ENCODE measurements at places on chromosomes 12 and 14.

- no peak for DNase-seq
These were observed 190.2 kb upstream of the CAND1 start for GRCh38 chr12:67078957-67079356.

DNA sequence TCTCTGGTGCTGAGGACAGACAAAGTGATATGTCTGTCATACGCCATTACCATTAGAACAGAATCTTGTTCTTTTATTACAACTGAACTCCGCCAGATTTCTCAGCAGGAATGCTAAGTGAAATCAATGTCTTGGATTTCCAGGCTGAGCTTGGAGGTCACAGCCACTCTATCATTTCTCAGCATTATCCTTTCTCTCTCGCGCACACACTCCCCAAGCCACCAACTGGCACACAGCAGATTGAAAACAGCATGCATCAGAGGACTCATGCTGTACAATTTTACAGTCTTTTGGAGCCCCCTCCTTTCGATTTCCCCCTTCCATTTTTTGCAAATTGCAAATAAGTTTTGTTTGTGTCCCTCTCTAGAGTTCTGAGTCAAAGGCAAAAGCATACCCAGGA, 348.6 kb downstream of the SOX5 start:
- no peak for DNase-seq

GRCh38 chr12:95326445-95326844, 108.8 kb downstream of the VEZT start:
- DNase-seq: no peak

- DNase-seq: no peak
These were observed 363.2 kb downstream of the GALC start for GRCh38 chr14:87629788-87630187.

GRCh38 chr14:32375663-32376062, 46.6 kb downstream of the AKAP6 start:
- no peak for DNase-seq

- DNase-seq: no peak
These were observed 201.7 kb upstream of the PLXNC1 start for GRCh38 chr12:93946542-93947150.

GRCh38 chr12:132776816-132777568, 15.4 kb upstream of the ANKLE2 start:
- DNase-seq: no peak
